Neural crest cell (in vitro differentiated cells): ENCODE measurements at places on chromosomes 7 and 10. TPM values are rescaled to one million over a fixed set of nuclear protein-coding genes. Genes with fewer than 3 reads are reported as not detected.

Gene ZNF783
- total RNA-seq = 15.3 and 18.0 TPM in 2 replicates

Gene CXCL12
- 3.6 and 4.0 TPM in 2 replicates for total RNA-seq

Gene TMEM236
- total RNA-seq = 0.05 TPM in 1 of 2 replicates, not detected in the other

Gene ATOH7
- total RNA-seq = 0.20 and 0.84 TPM in 2 replicates

Gene TES
- total RNA-seq = 15.0 and 18.7 TPM in 2 replicates
